ENCODE measurements at places on chromosomes 1 and 21.

DNA sequence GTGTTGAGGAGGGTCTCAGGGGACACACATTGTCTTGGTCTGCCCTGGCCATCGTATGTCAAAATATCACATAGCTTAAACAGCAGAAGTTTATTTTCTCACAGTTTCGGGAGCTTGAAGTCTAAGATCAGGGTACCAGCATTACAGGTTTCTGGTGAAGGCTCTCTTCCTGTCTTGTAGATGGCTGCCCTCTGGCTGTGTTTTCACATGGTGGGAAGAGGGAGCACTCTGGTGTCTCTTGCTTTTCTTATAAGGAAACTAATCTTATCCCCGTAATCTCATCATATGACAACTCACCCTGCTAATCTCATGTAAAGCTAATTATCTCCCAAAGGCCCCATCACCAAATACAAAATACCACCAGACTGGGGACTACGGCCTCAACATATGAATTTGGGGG lies 246.9 kb upstream of the ST6GALNAC5 start:
- DNase-seq: no peak

DNA sequence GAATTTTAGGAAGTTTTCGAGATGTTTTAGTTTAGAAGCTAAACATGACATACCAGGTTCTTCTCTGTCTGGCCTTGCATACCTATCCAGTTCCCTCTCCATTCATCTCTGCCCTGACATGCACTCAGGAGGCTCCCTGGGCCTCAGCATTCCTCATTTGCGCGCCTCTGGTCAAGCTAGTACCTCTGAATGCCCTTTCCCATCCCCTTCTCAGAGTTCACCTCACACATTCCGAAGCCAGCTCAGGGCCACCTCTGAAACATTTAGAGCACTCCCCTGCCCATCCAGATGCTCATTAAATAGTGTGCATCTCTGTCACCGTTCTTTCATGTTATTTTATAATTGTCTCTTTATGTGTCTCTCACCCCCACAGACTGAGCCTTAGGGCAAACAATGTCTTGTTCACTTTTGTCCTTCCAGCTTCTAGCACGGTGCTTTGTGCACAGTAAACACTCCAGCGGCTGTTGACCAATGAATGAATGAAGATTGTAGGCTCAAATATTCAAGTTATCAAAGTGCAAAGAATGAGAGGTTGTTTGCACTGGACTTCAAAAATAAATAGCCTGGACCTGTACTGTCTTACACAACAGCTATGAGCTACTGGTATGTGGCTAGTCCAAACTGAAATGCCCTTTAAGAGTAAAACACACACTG lies 1.2 kb upstream of the DHCR24 start:
- no peak for DNase-seq

DNA sequence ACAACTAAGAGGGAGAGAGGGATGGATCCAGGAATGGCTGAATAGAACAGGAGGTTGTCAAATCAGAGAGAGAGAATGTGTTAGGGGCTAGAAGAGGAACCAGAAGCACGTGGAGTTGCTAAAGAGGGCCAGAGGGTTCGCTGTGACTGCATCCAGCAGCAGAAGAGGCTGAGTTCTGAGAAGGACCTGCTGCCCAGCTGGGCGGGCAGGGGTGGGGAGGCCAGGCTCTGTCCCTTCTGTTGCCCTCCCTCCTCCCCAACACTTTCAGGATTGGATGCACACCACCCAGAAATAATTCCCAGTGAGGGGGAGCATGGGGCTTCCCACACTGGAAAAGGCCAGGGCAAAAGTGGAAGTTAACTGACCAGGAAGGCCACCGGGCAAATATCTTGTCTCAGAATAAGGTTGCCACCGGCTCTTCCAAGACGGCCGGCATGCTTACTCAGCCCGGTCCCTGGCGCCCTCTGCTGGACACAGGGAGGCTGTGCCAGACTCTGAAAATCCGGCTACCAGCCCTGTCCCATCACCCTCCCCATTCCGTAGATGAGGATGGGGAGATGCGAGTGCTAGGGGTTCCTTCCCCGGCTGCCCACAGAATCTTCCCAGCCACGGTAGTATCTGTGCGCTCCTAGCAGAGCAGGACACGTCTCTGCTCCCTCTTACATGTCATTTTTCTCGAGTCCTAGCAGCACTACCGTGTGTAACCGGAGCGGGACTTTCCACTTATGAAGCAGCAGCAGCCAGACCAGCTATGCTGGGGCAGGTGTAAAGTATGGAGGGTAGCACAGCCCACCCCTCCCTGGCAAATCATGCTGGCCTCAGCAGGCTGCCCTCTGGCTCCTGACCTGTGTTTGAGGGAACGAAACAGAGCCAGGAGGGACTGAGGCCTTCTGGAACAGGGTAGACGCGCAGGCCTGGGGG lies 46.8 kb upstream of the A3GALT2 start:
- peak; percentile 38 for DNase-seq

GRCh38 chr1:160453443-160453842 lies 53.1 kb downstream of the VANGL2 start:
- DNase-seq: no peak

GRCh38 chr1:60833173-60833572 lies 249.2 kb upstream of the NFIA start:
- no peak for DNase-seq

DNA sequence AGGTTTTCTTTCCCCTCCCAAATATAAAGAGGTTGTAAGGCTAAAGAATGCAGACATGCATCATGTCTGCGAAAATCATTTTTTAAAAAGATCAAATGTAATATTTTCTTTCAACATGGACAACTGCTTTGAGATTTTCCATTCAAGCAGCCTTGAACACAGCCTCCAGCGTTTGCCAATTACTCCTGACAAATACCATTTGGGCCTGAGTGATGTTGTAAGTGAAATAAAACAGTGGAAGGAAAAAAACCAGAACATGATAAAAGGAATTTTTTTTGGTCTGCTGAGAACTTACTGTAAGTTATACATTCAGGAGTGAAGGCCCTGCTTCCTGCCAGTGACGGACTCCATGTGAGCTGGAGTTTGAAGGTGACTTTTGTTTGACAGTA lies 37.2 kb downstream of the SETD4 start:
- no peak for DNase-seq

DNA sequence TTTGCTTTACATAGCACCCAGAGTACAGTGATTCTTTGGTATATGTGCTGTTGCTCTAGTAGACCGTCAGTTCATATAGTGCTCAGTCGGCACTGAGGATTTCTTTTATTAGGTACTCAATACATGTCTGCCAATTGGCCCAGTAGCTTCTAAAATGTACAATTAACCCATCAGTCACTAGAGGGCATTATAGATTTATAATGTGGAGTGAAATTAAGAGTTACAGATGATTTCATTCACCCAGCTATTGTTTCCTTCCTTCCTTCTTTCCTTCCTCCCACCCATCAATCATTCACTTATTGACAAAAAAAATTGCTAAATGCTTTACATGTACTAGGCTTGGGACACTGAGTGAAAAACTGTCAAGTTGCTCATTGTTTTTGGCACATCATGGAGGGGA lies 263.6 kb upstream of the USP24 start:
- DNase-seq: peak; percentile 15

DNA sequence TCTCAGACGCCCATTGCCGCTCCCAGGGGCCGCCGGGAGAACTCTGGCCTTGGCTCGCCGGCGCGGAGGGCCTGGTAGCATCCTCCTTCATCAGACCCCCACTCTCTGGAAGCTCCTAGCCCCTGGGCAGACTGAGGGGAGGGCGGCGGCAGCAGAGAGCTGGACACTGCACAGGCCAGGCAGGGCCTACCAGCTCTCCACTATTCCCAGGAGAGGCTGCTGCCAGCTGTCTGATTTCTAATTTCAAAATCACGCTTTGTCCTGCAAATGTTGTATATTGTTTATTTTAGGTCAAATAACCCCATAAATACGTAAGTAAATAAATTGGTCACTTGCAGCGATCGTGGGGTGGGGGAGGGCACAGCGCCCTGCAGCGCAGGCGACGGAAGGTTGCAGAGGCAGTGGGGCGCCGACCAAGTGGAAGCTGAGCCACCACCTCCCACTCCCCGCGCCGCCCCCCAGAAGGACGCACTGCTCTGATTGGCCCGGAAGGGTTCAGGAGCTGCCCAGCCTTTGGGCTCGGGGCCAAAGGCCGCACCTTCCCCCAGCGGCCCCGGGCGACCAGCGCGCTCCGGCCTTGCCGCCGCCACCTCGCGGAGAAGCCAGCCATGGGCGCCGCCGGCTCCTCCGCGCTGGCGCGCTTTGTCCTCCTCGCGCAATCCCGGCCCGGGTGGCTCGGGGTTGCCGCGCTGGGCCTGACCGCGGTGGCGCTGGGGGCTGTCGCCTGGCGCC lies at the start of gene MTARC1:
Gene MTARC1 (plus strand): TSS at position 577 of the 732 bp plus-strand sequence. CDS start 32 bp downstream, at position 609.
- no peak for DNase-seq

- peak; percentile 38 for DNase-seq
These were observed 63.9 kb downstream of the CAPN2 start for GRCh38 chr1:223776075-223776814.

- DNase-seq: no peak
These were observed 51.0 kb upstream of the IKBKE start for GRCh38 chr1:206419250-206419649.

DNA sequence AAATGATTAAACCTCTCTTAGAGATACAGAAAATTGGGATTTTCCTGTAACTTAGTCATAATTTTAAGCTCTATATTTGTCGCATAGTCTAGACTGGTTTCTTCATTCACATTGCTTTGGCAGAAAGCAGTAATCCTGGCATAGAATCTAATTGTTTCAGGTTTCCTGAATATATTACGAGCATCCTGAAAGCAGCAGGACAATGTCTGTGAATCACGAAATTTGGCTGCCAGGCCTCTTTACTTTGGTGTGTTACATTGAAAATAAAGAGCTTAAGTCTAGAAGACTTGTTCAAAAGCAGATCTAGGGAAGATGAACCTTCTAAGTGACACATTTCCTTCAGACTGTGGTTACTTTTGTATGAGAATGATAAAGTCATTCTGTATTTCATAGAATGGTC lies 72.2 kb downstream of the TDRD5 start:
- no peak for DNase-seq

- no peak for DNase-seq
These were observed 19.5 kb downstream of the MAP7D1 start for GRCh38 chr1:36175137-36176095.

DNA sequence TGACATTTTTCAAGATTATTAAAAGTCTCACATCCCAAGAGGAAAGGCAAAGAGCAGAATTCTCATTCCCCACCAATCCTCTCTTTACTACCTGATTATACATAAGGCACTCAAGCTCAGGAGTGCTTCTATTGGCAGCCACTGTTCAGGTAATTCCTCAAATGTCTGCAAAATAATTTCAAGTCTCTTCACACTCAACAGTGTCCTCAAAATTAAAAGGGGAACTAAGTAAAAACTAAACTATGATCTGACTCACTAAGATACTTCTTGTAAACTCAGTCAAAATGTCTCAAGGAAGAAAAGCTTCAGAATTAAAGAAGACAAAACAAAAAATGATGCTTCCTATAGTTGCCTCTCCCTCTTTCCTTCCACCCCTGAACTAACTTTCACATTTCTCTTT lies 135.6 kb downstream of the GPATCH2 start:
- no peak for DNase-seq

GRCh38 chr21:41954654-41955499 lies 1.1 kb upstream of the C2CD2 start:
- no peak for DNase-seq

DNA sequence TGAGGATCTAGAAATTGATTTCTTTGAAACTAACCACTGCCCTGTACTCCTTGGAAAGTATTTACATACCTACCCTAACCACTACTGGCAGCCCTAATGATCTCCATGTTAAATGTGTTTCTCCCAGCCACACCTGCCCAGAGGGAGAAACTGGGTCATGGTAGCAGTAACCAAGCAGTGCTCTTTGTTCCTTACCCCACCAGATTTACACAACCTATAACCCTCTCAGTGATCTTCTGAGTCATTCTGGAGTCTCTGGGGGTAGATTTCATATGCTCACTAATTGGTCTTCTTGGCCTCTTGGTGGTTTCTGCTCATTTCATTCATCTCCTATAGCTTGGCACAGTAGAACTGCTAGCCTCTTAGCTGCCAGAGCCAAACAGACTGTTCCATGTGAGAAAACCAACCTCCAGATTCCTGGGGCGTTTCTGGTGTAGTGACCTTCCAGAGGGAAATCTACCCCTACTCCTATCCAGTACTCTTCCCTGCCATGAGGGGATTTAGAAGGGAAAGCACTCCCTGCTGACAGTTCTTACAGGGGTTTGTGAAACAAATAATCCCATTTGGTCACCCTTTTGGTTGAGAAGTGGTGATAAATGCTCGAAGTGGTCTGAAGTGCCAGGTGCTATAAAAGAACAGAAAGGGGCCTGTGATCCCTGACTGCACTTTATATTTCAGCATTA lies 36.2 kb upstream of the LRIG2 start:
- DNase-seq: no peak

- no peak for DNase-seq
These were observed 12.5 kb downstream of the HAO2 start for GRCh38 chr1:119380983-119381662.

DNA sequence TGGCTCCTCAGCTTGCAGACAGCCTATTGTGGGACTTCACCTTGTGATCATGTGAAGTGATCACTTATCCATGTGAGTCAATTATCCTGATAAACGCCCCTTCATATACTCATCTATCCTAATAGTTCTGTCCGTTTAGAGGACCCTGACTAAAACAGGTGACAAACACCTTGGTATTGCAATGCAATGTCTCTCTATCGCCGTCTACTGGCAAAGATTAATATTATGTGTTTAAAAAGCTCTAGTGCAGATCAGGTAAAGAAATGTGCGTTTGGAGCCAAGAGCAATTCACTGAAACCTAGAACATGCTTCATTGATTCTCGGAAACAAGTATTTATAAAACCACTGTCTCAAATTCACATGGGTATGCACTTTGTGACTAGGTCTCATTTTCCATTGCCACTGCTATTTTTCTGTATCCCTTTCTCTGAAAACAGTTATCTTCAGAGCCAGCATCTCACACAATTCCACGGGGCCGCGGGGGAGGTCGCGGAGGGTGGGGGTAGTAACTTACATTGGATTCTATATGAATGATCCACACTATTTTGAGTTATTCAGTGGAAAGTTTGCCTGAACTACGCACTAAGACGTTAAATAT lies 554.6 kb upstream of the NCAM2 start:
- DNase-seq: no peak

GRCh38 chr1:14141656-14142055 lies 441.7 kb downstream of the PRDM2 start:
- no peak for DNase-seq

- DNase-seq: no peak
These were observed 148.7 kb upstream of the SPAG17 start for GRCh38 chr1:118333601-118334210.

DNA sequence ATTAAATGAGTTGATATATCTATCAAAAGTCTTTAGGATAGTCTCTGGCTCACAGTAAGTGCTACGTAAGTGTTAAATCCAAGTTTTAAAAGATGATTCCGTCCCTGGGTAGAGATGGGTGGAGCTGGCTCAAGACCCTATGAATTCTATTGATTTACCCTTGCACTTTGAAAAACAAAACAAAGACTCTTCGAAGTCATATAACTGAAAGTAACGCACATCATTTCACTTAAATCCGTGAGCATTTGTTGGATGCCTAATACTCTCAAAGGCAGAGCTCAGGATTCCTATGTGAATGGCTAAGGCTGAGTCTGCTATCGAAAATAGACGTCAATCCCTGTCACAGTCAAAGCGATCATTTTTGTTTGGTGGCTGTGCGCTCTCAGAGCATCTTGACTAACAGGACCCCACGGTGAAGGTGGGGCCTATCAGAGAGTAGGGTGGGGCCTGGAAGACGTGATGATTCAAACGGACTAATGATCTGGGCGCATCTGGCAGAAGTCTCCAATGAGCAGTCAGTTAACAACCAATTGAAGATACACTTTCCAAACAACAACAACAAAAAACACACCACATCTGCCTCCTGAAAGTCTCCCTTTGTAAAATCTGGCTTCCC lies 1.2 kb upstream of the NUCKS1 start:
- peak; percentile 85 for DNase-seq

Data from HCT116 (cell line).